Effector CD4-positive, alpha-beta T cell (primary cell): ENCODE measurements at places on chromosomes 11 and 22.

- no peak for DNase-seq
Observed at GRCh38 chr11:102312667-102313066, 4.6 kb upstream of the BIRC3 start.

DNA sequence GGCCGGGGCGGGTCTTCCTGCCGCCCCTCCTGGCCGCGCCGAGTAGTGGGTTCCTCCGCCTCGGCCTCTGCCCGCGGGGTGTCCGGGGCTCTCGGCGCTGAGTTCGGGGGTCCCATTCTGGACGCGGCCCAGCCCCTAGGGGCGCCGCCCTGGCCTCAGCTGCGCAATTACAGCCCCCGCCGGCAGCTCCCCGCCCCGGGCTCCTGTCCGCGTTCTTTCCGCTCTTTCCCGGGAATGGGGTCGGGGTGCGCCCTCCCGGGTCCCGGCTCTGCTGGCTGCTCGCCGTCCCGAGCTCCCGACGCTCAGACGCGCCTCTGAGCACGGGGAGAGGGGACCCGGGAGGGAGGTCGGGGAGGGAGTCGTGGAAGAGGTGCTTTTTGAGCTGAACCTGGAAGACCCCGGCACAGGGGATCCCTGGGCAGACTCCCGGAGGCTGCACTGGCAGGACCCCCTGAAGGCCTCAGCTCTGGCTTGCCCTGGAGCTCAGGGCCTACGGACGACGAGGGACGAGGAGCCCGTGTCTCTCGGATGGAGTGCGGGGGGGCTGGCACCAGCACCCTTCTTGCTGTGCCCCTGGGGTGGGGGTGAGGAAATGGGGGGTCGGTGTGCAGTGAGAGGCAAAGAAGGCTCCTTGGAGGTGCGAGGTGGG, 558 bp downstream of the TSPAN4 start:
- no peak for DNase-seq

DNA sequence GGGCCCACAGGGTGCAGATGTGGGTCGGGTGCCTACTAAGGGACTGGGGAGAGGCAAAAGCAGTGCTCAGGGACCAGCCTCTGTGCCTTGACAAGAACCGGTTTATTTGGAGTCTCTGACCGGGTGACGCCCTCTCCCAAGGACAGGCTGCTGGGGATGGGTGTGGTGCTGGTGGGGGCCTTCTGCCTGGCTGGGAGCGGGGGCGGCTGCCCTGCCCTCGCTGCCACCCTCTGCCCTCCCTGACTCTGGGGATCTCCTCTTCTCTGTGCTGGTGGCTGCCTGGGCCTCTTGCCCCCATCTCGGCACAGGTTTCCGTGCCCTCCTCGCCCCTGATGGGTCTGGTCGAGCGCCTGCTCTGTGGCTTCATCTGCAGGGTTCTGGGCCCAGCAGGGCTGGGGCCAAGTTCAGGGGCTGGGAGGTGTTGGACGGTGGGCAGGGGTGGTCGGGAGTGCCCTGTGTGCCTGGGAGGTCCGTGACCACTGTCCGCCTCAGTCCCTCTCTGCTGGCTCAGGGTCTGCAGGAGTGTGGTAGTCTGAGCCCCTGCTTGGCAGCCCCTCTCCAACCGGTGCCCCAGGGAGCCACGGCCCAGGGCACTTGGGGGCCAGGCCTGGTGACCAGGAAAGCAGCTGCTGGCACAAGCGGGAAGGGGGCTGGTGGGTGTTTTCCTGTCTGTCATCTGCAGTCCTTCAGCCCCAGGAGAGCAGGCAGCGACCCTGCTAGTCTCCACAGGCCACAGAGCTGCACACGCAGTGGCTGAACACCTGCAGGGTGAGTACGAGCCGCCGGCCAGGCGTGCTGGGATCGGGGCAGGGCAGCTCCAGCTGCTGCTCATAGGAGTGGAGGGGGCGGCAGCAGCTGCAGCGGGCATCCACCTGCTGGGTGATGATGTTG, 23.5 kb downstream of the MUC6 start:
- no peak for DNase-seq

- DNase-seq, result no peak
Observed at GRCh38 chr11:122811721-122812120, 26.6 kb upstream of the CRTAM start.

- no peak for DNase-seq
Observed at GRCh38 chr11:899724-900123, 10.9 kb downstream of the CHID1 start.

DNA sequence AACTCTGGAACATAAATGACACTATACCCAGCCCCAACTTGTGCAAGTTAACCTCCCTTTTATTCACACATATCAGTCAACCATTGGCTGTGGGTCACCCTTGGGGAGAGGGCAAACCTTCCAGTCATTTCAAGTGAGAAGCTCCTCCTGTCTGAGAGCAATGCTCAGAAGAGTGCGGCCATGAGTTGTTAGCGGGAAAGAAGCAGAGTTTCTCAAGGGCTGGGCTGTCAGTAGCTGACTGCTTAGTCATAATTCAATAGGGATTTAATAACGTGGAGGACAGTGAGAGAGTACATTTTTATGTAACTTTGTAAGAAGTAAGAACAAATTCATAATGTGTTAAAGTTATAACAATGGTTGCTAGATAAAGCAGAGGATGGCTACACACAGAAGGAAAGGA, 5.1 kb downstream of the PATE2 start:
- no peak for DNase-seq

DNA sequence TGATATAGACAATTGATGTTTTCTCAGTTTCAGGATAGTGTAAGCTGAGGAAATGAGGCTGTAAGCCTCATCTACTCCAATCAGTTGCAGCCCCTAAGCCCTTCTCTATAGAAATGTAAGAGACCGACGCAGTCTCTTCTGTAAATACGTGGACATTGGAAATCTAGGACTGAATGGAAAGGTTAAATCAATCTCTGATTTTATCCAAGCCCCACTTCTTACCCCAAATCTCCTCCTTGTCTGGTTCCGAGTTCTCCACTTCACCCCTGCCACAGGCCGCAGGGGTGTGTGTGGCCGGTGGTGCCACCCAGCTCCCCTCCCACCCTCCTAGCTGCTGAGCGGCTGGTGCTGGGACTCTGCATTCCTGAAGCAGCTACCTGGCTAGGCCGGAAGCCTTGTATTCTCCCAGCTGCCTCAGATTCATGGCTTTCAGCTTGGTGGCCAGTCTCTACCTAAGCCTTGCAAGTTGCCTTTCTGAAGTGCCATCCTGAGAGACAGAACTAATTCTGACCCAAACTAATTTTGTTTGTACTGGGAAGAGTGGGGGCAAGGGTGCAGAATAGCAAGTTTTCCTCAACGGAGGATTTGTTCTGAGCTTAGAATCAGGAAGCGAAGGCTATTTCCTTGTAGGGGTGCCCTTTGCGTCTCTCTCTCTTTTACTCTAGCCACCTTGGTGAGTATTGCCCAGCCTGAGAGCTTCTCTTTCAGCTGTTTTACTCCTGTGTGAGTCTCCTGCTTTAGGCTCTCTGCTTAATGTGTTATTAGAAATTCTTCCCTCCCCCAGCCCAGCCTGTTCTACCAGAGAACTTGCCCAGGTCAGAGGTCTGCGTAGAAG, 749 bp downstream of the VWA5A start:
- DNase-seq, result no peak

- no peak for DNase-seq
Observed at GRCh38 chr22:24400726-24401596, 26.4 kb upstream of the ADORA2A start.

- no peak for DNase-seq
Observed at GRCh38 chr11:65766535-65766934, 14.2 kb downstream of the AP5B1 start.

DNA sequence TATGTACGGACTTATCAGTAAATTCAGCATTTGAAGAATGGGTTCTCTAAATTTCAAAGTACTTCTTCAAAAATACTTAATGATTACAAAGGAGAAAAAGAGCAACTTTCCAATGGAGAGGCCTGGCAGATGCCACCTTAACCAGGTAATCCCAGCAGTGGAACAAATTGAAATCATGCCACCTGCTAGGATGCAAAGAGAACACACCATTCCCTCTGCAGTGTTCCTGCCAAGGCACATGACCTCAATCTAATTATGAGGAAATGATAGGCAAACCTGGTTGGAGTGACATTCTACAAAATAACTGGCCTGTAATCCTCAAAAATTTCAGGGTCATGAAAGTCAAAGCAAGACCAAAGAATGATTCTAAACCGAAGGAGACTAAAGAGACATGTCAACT, 21.5 kb downstream of the TNRC6B start:
- DNase-seq, result no peak

GRCh38 chr11:76672431-76673175, 2.1 kb upstream of the LRRC32 start:
- DNase-seq, result peak; percentile 6

DNA sequence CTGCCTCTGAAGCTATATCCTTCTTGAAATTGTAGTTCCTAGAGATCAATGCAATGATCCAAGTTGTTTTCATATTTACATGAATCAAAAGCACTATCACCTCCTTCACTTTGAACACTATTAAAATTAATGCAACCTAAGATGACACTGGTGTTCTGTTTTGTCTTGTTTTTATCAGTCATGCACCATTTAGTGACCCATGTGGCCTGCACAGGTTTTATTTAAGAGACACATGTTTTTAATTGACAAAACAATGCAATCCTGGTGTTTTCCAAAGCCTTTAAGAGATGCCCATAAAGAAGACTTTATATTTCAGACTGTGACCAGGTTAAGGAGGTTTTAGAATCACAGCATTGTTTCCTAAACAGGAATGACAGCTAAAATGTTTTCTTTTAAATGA, 177.5 kb downstream of the FAM181B start:
- DNase-seq, result no peak

DNA sequence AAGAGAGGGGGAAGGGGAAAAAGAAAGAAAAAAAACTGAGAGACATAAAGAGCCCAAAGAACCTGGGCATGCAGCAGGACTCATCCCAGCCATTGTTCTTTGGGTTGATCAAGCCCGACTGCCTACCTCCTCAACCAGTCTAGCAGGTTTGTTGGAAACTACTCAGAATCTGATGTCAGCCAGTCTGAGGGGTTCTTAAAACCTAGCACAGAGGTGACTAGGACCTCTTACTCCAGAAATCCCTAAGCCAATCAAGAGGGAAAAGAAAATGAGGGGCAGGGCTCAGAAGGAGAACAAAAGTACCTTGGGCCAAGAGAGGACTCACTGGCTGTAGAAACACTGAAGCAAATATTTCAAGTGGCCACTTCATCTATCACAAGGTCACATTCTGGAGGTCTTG, 228.0 kb downstream of the AASDHPPT start:
- DNase-seq, result no peak

- no peak for DNase-seq
Observed at GRCh38 chr11:25432376-25432775, 899.6 kb upstream of the ANO3 start.
